ENCODE measurements at places on chromosomes 7 and 10.

DNA sequence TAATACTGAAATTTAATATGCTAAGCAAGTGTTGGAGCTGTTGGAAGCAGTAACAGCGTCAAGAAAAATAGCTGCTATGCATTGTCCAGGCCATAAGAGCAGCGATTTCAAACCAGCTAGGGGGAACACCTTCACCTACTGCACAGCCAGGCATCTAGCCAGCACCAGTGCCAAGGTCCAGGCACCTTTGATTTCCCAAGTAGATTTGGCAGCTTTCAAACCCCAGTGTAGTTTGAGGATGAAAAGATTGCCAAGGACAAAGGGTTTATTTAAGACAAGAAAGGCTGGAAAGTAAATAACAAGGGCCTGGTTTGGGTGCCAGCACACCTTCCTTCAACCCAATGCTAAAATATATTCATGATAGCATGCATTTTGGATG, 65.4 kb upstream of the ZNF92 start:
- no peak for DNase-seq

DNA sequence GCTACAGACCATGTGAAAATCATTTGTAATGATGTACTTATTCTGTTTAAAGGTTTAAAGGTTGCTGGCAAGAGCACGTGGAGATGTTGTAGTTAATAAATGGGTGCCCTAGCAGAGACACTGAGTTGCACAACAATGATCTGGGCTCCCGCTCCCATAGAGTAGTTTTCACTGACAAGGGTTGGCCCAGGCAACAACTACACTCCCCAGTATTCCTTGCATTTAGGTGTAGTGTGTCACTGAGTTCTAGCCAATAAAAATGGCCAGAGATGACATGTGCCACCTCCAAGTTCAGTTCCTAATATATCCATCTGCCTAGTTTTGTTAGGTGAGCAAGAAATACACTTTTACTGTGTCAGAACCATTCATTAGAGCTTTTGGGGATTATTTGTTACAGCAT, 392.1 kb upstream of the MTPN start:
- DNase-seq: no peak

DNA sequence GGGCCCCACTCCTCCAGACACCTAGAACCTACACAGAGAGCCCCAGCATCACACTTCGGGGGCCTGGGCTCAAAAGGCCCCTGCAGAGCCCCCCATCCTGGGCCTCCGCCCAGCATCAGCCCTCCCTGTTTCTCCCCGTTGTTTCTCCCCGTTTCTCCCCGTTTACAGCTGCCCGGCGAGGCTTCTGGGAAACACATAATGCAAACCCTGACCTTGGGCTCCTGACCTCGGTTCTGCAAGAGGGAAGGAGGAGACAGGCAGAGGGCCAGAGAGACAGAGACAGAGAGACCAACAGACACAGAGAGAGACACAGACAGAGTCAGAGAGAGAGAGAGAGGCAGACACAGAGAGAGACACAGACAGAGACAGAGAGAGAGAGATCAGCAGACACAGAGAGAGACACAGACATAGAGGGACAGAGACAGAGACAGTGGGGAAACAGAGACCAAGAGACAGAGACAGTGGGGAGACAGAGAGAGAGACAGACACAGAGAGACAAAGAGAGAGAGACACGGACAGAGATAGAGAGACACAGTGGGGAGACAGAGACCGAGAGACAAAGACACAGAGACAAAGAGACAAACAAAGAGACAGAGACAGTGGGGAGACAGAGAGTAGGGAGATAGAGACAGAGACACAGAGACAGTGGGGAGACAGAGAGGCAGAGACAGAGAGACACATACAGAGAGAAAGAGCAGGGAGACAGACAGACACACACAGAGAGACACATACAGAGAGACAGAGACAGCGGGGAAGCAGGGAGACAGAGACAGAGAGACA, 12.5 kb downstream of the VENTX start:
- DNase-seq: no peak

- no peak for DNase-seq
Observed at GRCh38 chr10:31314256-31315150, 4.5 kb upstream of the ZEB1 start.

DNA sequence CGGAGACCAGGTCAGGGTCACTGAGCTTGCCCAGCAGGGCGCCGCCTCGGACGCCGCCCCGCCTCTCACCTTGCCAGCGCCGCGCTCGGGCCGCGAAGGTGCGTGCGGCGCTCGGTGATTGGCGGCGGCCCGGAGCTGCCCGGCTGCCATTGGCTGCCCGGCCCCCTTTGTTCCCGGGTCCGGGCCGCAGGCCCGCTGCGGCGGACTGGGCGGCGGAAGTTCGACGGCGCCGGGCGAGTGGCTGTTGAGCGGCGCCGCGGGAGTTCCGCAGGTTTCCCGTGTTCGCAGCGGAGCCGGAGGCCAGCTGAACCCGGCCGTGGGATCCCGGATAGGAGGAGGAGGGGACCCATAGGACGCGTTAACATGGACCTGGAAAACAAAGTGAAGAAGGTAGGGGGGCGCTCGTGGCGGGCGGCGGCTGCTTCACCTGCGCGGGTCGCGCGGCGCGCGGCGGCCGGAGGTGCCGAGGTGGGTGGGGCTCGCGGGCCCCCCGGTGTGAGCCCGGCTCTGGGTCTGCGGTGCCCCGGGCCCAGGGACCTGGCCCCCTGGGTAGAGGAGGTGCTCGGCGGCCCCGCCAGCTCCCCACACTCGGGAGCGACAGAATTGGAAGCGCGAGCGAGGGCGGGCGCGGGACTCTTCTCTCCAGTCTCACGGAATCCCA, at the start of gene TES:
Gene TES (plus strand): TSS at position 195 of the 661 bp plus-strand sequence. CDS start 169 bp downstream, at position 364.
- DNase-seq: no peak

GRCh38 chr10:71266918-71267442, 52.1 kb upstream of the SLC29A3 start:
- no peak for DNase-seq

DNA sequence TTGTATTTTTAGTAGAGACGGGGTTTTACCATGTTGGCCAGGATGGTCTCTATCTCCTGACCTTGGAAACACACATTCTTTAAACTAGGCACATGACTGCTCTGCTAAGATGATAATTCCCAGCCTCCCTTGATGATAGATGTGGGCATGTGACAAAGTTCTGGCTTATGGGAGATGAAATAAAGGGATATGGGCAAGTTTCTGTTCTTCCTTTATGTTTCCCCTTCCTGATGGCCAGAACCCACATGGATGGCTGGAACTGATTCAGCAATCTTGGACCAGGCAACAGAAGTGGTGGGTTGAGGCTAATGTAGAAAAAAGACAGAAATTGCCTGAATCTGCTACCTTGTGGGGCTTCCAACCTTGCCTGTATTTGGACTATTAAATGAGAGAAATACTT, 60.7 kb upstream of the NRP1 start:
- no peak for DNase-seq

DNA sequence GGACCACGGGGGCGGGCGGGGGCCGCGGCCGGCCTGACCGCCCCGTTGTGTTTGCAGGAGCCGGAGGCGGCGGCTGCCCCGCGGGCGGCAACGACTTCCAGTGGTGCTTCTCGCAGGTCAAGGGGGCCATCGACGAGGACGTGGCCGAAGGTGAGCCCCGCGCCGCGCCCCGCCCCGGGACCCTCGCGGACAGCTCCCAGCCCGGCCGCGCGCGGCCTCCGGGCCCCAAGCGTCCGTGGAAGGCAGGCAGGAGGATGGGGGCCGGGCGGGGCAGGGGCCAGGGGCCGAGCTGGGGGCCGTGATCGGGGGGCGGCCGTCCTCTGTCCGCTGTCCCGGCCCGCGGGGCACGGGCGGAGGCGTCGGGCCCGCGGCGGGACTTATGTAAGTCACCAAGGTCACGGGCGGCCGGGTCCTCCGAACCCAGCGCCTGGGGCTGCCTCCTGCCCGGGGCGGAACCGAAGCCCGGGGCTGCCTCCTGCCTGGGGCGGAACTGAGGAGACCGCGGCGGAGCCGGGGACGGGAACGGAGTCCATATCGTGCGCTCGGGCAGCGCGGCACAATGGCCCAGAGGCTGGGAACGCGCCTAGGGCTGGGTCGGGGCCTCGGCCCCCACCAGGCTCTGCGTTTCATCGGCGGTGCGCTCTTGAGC, 497 bp downstream of the PPP2R2D start:
- DNase-seq: no peak

GRCh38 chr7:44633254-44634186, 27.1 kb downstream of the OGDH start:
- no peak for DNase-seq

- no peak for DNase-seq
Observed at GRCh38 chr10:44180321-44181168, 204.4 kb downstream of the CXCL12 start.

DNA sequence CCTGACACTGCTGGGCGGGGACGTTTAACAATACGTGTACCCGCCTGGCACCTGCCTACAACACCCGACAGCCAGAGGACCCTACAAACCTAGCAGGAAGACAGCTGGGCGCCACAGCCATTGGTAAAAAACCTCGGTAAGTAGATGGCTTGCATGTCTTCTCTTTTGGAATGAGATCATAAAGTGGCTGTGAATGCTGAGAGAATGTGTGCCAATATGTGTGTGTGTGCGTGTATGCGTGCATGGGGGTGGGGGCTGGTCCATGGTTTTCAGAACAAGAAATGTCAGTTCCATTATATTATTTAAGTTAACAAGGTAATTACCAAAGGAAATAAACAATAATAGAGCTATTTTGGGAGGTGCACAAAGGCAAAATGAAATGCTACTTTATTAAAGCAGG, 39.2 kb downstream of the PAPOLB start:
- DNase-seq: no peak

GRCh38 chr7:770741-771166, 43.7 kb upstream of the PRKAR1B start:
- no peak for DNase-seq

GRCh38 chr7:39269034-39269433, 291.3 kb downstream of the POU6F2 start:
- DNase-seq: no peak

GRCh38 chr7:11315666-11316258, 342.1 kb downstream of the PHF14 start:
- no peak for DNase-seq

- DNase-seq: no peak
Observed at GRCh38 chr10:6782378-6782777, 202.3 kb upstream of the PRKCQ start.

DNA sequence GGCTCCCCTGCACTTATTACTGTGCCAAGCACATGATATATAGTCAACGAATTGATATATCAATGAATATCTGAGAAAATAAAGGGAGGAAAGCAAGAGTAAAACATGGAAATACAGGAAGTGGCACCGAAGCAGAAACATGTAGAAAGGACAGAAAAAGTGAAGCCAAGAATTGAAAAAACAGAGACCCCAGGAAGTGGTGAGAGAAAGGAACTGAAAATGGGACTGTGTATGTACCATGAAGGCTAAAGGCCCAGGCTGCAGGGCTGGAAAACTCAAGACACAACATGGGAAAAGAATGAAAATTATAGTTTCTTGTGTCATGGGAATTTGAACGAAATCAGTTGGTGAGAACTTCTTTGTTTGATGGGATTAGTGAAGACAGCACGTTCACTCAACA, 60.6 kb downstream of the MAP3K8 start:
- no peak for DNase-seq

GRCh38 chr7:774161-775109, 47.4 kb upstream of the PRKAR1B start:
- DNase-seq: peak; percentile 47

DNA sequence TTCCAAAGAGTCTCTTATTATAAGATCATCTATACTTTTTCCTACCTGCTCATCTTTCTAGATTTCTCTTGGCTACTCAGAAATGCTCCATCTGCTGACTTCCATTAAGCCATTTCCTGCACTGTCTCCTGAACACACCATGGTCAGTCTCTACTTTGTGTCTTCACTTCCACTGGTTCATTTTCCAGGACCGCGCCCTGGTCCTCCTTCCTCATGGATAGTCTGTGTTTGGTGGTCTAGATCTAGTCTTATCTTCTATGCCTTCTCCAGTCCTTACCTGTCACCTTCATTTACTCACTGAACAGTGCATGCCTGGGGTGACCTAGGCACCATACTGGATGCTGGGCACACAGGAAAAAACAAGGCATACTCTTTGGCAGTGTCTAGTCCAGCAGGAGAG, 11.8 kb downstream of the INSYN2A start:
- no peak for DNase-seq

DNA sequence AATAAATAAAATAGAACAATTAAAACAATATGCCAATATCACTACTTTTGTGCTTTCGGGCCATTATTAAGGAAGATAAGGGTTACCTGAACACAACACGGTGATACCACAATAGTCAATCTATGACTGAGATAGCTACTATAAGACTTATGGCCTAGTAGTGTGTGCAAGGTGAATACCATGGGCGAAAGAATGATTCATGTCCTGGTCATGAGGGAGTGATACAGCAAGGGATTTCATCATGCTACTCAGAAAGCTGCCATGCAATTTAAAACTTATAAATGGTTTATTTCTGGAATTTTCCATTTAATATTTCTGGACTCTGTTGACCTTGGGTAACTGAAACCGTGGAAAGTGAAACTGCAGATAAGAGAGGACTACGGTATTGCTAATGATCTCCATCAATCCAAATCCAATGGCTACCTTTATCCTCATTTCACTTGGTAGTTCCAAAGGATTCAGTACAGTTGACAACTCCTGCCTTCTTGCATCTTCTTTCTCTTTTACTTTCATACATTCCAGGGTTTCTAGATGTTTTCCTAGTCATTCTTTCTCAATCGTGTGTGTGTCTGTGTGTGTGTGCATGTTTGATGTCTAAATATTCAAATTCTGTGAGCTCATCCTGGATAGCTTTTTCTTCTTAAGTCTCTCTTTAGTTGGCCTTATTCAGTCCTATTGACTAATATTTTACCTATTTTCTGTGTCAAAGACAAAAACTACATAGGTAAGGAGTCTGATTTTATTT, 100.5 kb upstream of the MAGI2 start:
- no peak for DNase-seq

GRCh38 chr10:84224411-84225028, 824 bp downstream of the LRIT2 start:
- no peak for DNase-seq

DNA sequence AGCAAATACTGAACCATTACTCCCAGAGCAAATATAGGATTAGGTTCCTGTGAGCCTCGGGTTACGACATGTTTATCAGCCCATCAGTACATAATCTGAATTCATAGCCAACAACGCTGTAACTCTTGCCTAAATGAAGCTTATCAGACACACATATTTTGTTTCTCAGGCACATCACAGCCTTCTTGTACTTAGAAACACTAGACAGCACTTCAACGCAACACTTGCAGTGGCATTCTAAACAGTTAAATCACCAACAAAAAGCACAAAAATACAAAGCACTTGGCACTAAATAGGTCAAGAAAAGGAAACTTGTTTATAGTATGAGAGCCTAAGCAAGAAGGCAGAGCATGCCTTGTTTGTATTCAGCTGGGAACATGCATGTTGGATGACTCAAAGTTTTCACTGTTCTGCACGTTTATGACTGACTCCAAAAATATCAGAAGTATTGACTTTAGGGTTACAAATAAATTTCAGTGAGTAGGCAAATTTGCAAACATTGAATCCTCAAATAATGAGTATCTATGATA, 75.0 kb downstream of the VPS50 start:
- no peak for DNase-seq

GRCh38 chr10:7932301-7933036, 114.2 kb downstream of the TAF3 start:
- DNase-seq: no peak

Measured in NCI-H1694 treated with DMSO at 0.1 percent for 48 hours (cell line).